Stimulated activated CD8-positive, alpha-beta memory T cell treated with anti-CD3 and anti-CD28 coated beads, Interleukin-4, amount 100 ng/mL, for 1 hour (primary cell): ENCODE measurements at places on chromosomes 6 and 20.

- DNase-seq = no peak
Observed at GRCh38 chr6:162560891-162561290, 166.7 kb downstream of the PRKN start.

DNA sequence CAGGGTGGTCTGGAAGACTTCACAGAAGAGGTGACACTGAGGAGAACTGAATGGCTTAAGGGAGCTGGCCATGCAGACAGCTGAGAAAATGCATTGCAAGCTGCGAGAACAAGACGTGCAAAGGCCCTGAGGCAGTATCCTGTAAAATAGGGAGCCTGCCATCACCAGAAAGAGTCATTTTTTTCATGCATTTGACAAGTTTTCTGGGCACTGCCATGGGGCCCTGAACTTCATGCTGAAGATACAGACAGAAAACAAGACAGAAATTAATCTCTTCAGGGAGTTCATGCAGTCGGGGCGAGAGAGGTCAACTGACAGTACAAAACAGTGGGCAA is 28.9 kb upstream of the NFATC2 start:
- no peak for DNase-seq

DNA sequence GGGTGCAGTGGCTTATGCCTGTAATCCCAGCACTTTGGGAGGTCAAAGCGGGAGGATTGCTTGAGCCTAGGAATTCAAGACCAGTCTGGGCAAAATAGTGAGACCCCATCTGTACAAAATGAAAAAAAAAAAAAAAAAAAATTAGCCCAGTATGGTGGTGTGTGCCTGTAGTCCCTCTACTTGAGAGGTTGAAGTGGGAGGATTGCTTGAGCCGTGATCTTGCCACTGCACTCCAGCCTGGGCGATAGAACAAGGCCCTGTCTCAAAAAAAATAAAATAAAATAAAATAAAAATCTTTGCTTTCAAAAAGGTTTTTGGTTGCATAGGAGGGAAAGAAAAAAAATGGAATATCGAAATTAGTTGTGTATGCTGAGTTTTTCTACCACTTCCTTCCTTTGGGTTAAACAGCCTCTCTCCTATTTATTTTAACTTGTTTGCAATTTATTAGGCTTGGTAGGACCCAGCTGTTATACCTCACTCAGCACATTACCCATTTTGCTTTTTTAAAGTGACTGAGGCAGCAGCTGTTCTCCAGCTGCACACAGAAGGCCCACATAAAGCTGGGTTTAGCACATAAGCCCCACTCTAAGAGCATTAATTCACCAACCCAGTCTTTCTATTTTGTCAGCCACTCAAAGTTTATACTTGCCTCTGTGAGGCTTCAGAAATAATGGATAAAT is 152.3 kb downstream of the ZFAND3 start:
- DNase-seq = no peak

DNA sequence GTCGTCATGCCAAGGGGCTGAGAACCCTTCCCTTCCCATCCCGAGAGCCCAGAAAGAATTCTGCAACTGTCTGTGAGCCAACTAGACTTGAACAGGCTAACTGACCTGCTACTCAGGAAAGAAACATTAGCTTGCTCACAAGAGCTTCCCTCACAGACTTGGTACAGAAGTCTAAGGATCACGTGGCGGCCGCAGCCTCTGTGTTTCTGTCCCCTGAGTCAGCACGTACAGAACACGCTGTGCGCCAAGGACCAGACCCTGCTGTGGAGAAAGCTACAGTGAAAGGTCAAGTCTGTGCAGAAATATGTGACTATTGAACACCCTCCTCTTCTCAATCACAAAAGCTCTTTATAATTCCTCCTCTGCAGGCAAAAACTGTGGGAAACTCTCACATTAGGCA is 151.3 kb upstream of the QKI start:
- DNase-seq = no peak

DNA sequence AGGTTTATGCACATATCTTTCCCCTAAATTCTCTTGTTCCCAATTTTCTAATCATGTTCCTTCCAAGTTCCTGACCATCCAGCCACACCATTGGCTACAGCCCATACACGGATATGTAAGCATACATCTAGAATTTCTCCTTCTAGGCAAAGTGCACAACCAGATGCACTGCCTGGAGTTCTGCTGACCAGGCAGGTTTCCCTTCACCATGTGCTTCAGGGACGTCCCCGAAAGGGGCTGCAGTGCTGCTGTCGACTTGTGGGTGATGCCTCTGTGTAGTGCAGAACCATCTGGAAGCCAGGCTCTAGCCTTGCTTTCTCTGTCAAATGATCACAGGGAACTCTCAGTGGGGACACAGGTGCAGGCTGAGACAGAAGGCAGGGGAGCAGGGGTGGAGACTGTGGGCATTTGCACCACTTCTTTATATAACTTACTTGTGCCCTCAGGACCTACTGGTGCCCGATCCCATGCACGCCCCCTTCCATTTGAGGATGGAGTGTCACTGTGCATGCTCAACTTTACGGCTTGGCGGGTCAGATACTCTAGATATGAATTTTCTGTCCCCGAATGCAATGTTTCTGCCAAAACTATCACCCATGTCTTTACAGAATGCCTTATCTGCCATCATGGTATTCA is 37.5 kb upstream of the SMOC2 start:
- no peak for DNase-seq

GRCh38 chr6:41021832-41022231 is 17.2 kb downstream of the UNC5CL start:
- DNase-seq = no peak

DNA sequence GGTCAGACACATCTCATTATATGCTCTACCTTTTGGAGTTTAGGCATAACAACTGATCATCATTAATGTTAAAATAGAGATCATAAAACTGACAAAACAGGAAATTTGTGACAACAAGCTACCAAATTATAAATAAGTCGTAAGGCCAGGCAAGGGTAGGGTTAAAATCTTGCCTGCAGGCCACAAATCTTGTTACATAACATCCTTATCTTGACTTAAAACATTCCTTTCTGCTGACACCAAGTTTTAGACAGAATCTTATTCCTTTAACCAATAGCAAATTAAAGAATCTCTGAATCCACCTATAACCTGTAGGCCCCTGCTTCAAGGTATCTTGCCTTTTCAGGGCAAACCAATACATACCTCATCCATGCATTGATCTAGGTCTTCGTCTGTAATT is 32.5 kb upstream of the NKAIN2 start:
- no peak for DNase-seq

- no peak for DNase-seq
Observed at GRCh38 chr6:147707524-147707923, 199.0 kb downstream of the SAMD5 start.

GRCh38 chr20:14334306-14334930 is 3.0 kb downstream of the FLRT3 start:
- DNase-seq = no peak

DNA sequence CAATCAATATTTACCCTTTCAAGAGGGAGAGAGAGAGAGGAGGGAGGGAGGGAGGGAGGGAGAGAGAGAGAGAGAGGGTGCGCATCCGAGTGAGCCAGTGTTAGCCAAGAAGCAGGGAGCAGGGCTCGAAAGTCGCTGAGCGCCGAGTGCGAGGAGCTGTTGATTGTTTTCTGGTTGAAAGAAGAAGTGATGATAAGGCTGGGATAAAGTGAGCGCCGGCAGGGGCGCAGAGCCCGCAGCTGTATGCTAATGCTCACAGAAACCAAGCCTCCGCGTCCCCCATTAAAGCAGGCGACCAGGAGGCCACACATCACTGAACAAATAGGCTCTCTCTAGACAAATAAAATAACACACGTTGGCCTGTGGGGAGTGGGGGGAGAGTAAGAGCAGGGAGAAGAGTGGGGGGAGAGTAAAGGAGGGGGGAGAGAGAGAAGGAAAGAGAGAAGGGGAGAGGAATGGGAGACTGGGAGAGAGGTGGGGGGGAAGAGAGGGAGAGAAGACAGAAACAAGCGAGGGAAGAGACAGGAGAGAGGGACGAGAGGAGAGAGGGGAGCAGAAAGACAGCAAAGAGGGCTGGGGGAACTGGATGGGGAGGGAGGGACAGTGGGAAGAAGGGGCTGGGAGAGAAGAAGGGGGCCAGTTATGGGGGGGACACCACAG is 5.0 kb upstream of the INSM1 start:
- DNase-seq = no peak

- DNase-seq = no peak
Observed at GRCh38 chr6:148776321-148777308, 29.8 kb downstream of the UST start.

- DNase-seq = no peak
Observed at GRCh38 chr6:24245275-24245674, 112.6 kb downstream of the DCDC2 start.

DNA sequence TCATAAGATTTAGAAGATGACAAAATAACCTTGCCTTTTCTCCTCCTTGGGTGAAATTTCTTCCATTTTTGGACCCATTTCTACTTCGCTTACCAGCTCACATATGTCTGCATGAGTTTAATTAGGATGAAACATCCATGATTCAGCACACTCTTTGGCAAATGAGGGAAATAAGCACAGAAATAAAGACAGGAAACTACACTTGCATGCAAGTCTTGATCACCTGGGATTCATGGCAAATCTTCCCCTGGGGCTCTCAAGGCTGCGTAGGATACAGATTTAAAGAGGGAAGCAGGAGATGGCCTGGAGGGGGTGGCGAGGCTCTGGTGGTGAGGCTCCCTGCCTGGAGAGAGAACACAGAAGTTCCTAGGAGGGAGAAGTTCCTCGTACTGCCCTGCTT is 147.8 kb downstream of the EDN3 start:
- DNase-seq = no peak

GRCh38 chr6:129748212-129748900 is 38.4 kb upstream of the ARHGAP18 start:
- DNase-seq = peak; percentile 17

DNA sequence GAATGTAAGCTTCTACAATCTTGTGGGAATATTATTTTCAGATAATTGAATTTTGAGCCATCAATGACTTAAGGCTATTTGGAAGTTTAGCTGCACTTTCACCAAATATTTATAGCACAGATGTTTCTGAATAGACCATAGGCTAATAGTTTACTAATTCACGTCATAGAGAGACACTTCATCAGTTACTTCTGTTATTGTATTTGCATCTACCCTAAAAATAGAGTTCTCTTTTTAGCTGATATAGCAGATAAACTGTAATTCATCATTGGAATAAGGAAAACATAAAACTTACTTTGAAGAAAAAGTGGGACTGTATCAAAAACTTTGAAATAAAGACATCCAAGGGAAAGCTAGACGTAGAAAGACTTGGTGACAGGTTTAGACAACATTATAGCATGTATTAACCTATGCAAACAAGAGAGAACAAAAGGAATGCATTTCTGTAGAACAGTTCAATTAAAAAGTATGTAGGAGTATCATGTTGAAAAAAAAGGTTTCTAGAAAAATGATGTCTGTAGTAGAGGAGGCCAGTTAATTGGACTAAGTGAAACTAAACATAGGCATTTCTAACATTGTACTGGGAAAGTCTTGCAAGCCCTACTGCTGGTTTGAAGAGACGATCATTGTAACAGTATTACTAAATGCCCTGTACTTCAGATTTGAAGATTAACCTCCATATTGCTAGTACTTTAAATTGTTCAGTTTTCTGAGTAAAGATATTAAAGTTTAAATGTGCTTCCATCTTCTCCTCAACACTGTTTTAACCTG is 123.3 kb downstream of the ZFAND3 start:
- no peak for DNase-seq

DNA sequence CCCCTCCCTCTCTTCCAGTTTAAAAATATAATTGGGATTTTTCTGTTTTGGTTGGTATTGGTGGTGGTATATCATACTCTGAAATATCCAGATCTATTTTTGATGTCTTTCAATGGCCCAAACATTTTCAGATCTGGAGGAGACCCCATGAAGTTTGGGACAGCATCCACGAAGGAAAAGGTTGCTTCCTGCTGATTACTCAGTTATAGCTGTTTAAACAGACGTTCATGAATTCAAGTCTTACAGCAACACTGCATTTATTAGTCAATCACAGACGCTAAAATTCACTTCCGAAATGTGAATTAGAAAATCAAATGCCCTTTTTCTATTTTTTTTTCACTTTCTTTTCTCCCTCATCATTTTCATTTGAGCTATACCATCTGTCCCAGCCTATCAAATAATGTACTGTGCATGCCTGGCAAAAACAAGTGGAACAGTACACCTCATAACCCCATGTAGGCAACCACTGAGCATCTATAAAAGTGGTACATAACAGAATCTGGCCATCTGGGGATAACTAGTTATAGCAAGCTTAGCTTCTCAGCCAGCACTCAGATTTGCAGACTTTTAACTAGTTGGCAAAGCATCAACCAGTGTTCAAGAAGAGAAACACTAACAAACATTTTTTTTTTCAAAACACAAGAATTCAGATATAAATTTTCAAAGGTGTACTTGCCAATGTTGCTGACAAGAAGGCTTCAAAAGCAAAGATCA is 124.5 kb downstream of the HIVEP2 start:
- DNase-seq = no peak

DNA sequence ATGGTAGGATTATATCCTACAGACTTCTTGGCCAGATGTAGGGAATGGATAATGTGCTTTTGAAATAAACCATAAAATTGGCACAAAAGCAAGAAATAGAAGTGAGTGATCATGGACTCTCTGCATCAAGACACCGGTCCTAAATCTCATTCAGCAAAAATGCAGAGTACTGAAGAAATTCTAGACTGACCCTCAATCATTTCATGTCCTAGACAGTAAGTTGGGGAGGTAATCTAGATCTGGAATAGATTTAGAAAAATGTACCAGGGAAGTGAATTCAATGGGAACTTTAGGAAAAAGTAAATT is 69.7 kb upstream of the ADTRP start:
- DNase-seq = no peak

- DNase-seq = no peak
Observed at GRCh38 chr20:23634044-23634801, 3.5 kb downstream of the CST3 start.

DNA sequence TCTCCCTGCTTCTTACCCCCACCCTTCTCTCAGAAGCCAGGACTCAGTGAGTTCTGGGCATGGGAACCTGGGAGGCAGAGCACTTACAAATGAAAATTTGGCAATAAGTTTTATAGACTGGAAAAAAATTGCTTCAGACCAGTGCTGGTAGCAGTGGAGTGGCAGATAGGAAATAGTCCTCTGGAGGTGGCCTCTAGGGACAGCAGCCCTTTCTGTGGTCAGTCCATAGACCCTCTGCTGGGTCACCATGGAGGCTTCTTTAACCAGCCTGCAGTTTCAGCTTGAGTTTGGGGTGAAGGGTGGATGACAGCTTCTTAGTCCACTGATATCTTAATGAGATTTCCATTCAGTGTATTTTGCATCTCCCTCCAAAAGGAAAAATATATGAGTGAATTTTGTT is 179.1 kb downstream of the ARID1B start:
- no peak for DNase-seq

DNA sequence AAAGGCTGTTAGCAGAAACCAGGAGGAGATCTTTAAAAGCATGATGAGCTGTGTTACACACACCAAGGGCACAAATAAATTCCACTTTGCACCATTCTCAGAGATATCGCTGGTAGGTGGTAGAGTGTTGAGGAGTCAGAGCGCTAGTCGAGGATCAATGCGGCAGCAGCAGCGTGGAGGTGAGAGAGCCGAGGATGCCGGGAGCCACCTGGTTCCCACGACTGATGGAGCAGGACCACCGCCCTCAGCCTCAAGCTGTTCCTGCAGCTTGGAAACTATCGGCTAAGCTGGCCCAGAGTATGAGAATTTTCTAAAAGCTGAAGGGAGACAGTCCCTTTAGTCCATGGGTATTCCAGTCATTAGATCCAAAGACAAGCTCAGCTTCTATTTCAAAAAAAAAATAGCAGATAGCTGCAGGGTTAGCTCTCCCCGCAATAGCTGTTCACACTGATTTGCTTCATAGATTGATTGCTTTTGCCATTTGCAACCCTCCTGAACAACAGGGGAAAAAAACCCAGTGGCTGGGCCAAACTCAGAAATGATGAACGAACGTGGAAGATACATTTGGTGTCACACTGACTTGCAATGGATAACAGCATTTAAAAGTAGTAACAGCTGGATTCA is 106.2 kb downstream of the LCA5 start:
- DNase-seq = no peak
